ENCODE measurements at places on chromosomes 7 and 10.

GRCh38 chr10:97483921-97484320 is 14.3 kb downstream of the MMS19 start:
- DNase-seq: no peak

DNA sequence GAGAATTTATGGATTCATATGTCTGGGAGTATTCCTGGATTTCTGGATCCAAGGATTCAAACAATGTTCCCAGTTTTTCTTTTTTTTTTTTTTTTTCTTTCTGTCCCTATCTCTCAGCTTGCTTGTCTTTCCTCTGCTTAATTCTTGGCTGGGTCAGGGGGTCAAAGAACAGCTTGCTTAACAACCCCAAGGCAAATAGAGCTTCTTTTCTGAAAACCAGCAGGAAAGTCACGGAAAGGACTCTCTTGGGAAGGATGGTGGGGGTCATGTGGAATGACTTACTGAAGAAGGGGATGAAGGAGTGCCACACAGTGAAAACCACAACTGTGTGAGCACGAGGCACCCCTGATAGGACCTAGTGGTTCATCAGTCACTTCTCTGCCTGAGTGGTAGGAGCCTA is 36.1 kb downstream of the GRK5 start:
- DNase-seq: no peak

- DNase-seq: no peak
These were observed 597.6 kb downstream of the PCDH15 start for GRCh38 chr10:54203401-54203800.

DNA sequence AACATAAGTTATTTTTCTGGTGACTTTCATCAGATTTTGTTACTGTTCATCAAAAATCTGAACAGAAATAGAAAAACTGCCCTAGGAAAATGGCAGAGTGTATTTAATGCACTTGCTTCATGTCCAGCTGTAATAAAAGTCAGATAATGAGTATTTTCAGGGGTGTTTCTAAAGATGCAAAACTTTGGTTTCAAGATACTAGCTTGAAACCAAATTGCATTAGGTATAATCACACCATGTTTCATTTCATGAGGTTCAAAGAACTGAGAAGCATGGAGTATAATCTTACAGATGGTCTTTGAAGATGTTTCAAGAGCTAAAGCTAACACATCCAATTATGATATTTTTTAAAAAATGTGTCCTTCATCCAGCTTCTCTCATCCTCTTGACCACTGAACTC is 128.9 kb downstream of the NRCAM start:
- no peak for DNase-seq

DNA sequence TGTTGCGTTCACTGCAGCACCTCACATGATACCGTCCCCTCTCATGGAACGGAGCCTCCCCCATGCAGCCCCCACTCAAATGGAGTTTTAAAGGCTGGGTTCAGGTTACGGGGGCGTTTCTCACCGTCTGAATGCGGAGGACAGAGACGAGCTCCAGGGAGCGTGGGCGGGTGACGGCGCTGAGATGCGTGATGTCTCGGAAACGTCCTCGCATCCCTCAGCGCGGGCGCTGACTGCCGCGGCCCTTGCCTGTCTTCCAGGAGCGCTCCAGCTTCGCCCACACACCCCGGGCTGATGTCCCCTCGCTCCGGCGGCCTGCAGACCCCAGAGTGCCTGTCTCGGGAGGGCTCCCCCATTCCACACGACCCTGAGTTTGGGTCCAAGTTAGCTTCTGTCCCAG is 16.6 kb upstream of the AP5Z1 start:
- no peak for DNase-seq

DNA sequence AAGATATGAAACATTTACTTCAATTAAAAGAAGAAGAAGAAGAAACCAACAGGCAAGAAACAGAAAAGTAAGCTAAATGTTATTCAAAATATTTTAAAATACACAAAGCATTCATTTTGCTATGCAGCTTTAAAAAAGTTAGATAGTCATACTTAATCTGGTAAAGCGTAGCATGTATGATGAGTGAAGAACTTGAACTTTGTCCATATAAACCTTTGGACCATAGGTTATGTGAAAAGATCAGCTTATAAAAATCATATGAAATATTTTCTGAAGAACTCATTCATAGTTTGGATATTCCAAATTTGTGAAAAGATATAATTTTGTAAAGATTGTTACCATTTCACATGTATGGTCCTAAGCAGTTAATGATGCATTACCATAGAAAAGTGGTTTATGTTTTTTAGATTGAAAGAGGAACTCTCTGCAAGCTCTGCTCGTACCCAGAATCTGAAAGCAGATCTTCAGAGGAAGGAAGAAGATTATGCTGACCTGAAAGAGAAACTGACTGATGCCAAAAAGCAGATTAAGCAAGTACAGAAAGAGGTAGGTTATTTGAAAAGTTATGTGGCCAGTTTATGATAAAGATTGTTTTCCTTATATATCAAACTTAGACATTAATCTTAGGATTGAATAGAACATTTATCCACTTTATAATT is 37.3 kb downstream of the KIF20B start:
- DNase-seq: no peak

- no peak for DNase-seq
These were observed 528.0 kb downstream of the NRG3 start for GRCh38 chr10:82402906-82403401.

DNA sequence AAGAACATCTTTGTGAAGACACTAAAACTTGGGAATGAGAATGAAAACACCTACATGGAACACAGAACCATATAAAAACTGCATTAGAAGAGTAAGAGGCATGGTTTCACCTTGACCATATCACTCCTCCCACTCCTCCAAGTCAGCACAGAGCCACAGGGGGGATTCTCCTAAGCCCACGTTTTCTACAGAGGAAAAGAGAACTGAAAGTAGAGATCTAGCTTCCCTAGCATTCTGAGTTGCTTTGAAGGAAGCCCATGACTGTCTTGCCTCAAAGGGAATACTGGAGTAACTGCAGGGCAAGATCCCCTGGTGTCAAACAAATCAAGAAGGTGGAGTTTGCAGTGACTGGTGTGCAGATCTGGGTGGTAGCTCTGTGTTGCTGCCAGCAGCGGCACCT is 43.9 kb downstream of the HBP1 start:
- no peak for DNase-seq

- no peak for DNase-seq
These were observed 119.3 kb downstream of the CABCOCO1 start for GRCh38 chr10:61781969-61782403.

DNA sequence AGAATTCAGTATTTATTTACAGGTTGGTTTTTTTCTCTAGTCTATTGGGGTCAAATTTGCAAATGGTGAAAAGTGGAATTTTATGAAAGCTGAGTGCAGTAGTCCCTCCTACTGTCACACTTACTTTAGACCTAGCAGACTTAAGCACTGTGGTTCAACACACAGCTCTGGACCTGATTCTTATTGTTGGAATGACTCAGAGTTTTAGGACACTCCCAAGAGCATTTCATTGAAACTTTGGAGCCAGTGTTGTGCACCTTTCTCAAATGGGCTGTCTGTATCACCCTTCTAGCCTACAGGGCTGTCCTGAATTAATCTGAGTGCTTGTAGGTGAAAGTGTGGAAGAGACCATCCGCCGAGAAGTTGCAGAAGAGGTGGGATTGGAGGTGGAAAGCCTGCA is 16.1 kb downstream of the NUDT13 start:
- DNase-seq: no peak

- no peak for DNase-seq
These were observed 10.7 kb downstream of the EMX2 start for GRCh38 chr10:117553142-117553814.

DNA sequence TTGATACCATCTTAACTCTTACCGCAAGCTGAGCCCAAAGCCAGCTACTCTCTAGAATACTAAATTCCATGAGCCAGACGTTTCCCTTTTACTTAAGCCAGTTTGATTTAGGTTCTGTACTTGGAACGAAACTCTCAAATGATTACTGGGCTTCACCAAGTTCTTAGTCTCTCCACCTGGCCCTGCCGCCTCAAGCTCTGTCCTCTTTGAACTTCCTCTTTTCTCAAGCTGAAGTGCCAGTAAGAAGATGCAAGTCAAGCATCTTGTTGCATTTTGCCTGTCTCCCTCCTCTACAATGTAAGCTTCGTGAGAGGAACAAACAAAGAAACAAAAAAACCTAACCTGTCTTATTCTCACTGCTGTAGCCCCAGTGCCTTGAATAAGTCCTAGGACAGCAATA is 358.2 kb upstream of the NPVF start:
- DNase-seq: peak; percentile 13

DNA sequence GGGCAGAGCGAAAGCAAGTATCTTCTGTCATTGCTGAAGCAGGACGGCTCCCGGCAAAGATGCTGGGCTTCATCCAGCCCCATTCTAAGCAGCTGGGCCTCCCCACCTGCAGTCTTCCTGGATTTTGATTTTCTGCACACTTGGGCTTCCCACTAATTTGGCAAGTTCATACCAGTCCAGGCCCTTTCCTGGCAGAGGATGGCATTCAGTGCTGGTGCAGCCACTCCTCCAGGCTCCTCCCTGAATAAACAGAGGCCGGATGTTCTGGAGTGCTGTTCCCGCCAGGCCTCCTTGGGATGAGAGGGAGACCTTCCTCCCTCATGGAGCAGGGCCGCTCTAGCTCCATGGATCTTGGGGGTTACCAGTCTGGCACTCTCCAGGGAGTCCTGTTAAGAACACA is 3.4 kb downstream of the BAG3 start:
- no peak for DNase-seq

DNA sequence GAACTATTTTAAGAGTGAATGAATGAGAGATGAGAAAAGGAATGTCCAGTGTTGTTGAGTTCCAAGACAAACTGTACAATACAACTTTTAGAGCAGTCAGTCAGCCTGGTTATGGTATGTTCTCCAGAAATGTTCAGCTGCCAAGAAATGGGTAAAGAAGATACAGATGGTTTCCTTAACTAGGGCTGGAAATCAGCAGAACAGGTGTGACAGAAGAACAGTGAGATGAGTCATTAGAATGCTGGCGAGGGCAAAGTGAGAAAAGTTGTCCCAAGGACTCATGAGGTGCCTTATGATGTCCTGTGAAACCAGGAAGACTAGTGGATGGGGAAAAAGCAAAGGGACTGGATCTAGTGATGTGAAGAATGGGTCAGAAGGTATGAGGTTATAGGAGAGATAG is 20.8 kb upstream of the SEPTIN7 start:
- DNase-seq: no peak

DNA sequence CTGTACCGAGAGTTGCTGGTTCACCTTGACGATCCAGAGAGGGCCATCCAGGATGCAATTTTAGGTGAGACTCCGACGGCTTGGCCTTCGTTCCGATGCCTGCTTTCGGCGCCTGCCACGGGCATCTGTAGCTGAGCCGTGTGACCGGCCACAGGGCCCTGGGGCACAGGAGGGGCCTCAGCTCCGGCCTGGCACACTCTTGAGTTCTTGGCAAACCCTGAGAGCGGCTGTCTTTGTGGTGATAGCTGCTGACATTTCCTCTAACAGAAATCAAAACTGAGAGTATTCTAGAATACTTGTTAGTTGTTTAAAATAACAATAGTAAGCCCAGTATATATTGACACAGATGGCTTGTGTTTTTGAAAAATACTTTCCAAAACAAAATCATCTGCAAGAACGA is 52.2 kb upstream of the SUN1 start:
- DNase-seq: no peak

GRCh38 chr7:124674451-124674850 is 91.1 kb downstream of the GPR37 start:
- no peak for DNase-seq

DNA sequence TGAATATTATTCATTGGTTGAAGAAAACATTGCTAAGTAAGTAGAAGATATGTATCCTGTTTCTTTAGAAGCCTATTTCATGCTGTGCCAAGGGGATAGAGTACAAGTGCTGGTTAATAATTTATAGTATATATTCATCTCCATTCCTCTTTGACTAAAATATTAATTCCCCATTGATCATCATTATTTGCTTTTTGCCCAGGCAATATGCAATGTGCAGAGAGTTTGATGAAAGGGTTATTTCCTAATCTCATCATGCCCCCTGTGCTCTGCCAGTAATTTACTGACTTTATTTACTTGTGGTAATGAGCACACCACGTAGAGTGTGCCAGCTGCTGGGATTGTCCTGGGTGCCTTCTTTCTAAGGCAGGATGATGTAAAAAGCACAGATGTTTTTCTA is 180.9 kb downstream of the REEP3 start:
- DNase-seq: no peak

GRCh38 chr7:7719236-7719635 is 829 bp upstream of the RPA3 start:
- no peak for DNase-seq

Data from hippocampal formation (tissue), 2 donors.